ENCODE measurements at places on chromosomes 6 and 20. TPM values are rescaled to one million over a fixed set of nuclear protein-coding genes. Genes with fewer than 3 reads are reported as not detected.

DNA sequence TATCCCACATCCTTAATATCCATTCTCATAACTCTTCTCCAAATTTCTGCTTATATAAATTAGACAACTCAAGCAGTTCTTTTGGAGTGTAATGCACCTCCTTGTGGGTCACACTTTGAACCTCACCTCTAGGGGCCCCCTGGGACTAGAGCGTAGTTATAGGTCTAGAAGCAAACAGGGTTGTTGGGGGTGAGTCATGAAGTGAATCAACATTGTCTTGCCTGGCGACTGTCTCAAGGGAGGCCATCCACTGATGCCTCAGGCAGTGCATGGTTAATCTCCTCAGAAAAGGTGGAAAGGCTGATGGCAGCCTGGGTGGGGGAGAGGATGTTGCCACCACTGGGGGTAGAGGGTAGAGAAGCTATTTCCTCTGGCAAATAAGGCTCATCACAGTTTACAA, 129.1 kb downstream of the TNFRSF21 start:
- H3K27ac ChIP-seq = no peak overlapping the region
- no peaks in the 10 kb centered on the region for H3K4me1 ChIP-seq
- H3K36me3 ChIP-seq = no peaks in the 10 kb centered on the region
- no peak overlapping the region for H3K4me3 ChIP-seq
- H3K27me3 ChIP-seq = no peaks in the 10 kb centered on the region

GRCh38 chr6:30747902-30748769, 3.8 kb upstream of the IER3 start:
- no peaks in the 10 kb centered on the region for H3K27me3 ChIP-seq
- no peaks in the 10 kb centered on the region for H3K36me3 ChIP-seq
- H3K4me1 ChIP-seq = peaks cover 30% of the 10 kb centered on the region
- no peak for DNase-seq
- H3K4me3 ChIP-seq = no peak overlapping the region
- H3K27ac ChIP-seq = no peak overlapping the region

SLCO4A1 gene
- 1.4 TPM for total RNA-seq

RALGAPB gene
- 49.7 TPM for total RNA-seq

HLA-DOA gene
- 51.7 TPM for total RNA-seq

All from naive thymus-derived CD8-positive, alpha-beta T cell (primary cell).